Suppressor macrophage treated with lipopolysaccharide for 4 hours (primary cell): ENCODE measurements at places on chromosomes 5 and 9.
A peak's percentile ranks its signal among the peaks of the same experiment; 100 is the strongest.

DNA sequence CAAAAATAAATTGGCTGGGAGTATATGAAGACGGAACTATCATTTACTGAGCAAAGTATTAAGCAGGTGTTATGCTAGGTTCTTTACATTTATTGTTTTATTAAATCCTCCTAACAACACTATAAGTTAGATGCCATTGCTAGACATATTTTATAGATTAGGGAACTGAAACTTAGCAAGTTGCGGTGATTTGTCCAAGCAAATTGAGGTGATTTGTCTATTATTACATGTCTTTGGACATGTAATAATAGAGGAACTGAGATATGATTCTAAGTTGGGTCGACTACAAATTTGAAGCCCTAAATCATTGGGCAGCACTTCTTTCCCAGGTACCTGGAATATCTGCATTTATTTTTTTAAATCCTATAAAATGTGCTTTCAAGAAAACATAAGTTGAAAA lies 429.9 kb downstream of the GABRG2 start:
- DNase-seq, result no peak

GRCh38 chr5:90830058-90830457 lies 271.5 kb downstream of the ADGRV1 start:
- DNase-seq, result no peak

DNA sequence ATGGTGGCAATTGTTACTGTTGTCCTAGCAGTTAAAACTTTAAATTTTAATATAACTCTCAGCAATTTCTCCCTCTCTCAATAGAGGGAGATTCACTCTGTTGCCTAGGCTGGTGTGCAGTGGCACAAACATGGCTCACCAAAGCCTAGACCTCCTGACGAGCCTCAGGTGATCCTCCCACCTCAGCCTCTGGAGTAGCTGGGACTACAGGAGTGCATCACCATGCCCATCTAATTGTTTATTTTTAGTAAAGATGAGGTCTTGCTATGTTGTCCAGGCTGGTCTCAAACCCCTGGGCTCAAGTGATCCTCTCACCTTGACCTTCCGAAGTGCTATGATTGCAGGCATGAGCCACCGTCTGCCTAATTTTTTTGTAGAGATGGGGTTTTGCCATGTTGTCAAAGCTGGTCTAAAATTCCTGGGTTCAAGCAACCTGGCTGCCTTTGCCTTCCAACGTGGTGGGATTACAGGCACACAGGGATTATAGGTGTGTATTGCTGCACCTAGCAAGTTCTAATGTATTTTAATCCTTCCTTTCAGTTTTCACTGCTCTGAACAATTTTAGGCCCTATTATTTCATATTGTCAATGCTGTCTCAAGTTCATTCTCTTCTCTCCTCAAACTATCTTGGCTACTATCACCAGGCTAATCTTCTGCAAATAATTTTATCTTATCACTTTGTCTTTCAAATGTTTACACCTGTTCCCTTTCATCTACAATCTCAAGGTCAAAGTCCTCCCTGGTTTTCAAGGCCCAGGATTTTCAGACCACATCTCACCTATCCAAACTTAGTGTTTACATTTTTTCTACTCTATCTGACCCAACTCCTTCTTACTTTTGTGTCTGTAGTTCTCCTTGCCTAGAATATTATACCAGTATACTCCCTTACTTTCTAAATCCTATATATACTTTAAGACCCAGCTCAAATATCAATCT lies 18.9 kb downstream of the ALDH1A1 start:
- no peak for DNase-seq

DNA sequence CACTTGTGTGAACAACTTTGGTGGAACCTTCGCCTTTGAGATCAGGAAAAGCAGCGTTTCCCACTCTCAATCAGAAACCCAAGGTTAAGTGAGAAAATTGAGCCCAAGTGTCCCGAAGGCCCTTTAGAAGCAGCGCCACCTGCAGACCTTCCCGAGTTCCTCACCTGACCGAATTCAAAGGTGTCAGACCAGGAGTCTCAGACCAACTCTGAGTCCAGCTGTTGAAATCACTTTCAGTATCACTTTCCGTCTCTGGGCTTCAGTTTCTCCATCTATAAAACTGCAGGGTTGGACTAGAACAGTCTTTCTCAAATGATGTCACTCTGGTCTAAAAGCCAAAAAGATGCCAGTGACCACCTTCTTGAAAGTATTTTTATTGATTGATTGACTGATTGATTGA lies 31.7 kb upstream of the GRHPR start:
- DNase-seq, result no peak

DNA sequence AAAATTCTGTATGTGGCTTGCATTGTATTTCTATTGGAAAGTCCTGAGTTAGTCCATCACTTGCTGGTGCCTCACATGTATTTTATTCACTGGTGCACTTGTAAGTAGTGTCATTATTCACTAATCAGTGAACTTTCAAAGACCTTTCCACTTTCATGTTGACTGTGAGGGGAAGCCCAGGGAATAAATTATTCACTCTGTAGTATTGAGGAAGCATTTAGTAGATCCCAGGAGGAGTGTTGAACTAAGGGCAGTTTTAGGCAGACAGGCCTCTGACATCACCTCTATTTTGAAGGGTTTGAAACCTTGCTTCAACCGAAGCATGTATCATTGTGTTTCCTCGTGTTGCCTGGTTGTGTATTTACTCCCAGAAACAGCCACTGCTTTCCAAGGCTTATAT lies 705.4 kb upstream of the RIOK2 start:
- no peak for DNase-seq

DNA sequence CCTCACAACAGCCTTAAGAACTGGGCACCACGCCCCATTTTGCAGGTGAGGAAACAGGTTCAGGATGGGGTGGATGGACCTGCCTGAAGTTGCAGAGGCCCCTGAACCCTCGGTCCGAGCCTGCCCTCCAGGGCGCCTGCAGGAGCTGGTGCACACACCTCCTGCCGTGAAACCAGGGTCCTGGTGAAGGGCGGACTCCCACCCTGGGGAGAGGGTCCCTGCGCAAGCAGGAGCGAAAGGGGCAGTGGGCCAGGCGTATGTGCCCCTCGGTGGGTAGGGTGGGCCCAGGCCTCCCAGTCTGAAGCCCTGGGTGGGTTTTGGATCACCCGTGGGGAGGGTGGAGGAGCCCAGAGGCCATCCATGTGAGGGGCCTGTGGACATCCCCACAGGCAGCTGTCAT lies 37.9 kb downstream of the HK3 start:
- DNase-seq, result no peak

DNA sequence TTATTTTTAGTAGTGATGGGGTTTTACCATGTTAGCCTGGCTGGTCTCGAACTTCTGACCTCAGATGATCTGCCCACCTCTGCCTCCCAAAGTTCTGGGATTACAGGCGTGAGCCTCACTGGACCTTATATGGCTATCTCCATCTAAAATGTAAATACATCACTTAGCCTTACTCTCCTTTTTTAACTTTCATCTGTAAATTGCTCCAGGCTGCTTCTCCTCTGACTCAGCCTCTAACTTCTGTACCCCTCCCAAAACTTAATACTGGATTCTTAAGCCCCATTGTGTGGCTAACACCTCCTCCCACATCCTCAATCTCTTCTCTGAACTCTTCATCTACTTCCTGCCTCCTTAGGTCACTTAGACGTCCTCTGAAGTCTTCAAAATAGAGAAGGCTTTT lies 4.0 kb downstream of the SNX30 start:
- DNase-seq, result peak; percentile 27

DNA sequence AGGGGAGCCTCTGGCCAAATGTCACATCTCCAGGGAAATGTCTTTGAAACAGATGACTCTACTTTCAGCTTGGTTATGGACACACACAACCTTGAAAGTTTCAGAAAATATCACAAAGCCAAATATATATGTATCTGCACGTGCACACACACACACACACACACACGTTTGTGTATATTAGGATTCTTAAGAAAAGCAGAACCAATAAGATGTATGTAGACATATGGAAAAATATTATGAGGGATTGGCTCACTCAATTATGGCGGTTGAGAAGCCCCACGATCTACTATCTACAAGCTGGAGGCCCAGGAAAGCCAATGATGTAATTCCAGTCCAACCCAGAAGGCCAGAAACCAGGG lies 194.9 kb downstream of the PALM2AKAP2 start:
- no peak for DNase-seq
